Iris pigment epithelial cell (primary cell): ENCODE measurements at places on chromosomes 6 and 20.

- no peak for DNase-seq
These were observed 308.5 kb downstream of the CLIC5 start for GRCh38 chr6:45707176-45707575.

- no peak for DNase-seq
These were observed 99.7 kb downstream of the F13A1 start for GRCh38 chr6:6220718-6221117.

- no peak for DNase-seq
These were observed 36.5 kb downstream of the LAMP5 start for GRCh38 chr20:9550871-9551270.

- peak; percentile 54 for DNase-seq
These were observed 534.2 kb downstream of the HACE1 start for GRCh38 chr6:104325341-104326172.

- DNase-seq: peak; percentile 52
These were observed 283.9 kb upstream of the SUPT3H start for GRCh38 chr6:45661661-45662060.

GRCh38 chr6:26743941-26744699, 84.6 kb upstream of the ZNF322 start:
- DNase-seq: peak; percentile 16

DNA sequence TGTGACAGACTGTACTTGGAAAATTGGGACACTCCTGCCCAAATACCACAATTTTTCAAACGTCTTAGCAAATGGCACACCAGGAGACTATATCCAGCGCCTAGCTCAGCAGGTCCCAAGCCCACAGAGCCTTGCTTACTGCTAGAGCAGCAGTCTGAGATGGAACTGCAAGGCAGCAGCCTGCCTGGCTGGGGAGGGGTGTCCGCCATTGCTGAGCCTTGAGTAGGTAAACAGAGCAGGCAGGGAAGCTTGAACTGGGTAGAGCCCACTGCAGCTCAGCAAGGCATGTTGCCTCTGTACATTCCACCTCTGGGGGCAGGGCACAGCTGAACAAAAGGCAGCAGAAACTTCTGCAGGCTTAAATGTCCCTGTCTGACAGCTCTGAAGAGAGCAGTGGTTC, 1003.3 kb upstream of the MAP3K7 start:
- DNase-seq: no peak

DNA sequence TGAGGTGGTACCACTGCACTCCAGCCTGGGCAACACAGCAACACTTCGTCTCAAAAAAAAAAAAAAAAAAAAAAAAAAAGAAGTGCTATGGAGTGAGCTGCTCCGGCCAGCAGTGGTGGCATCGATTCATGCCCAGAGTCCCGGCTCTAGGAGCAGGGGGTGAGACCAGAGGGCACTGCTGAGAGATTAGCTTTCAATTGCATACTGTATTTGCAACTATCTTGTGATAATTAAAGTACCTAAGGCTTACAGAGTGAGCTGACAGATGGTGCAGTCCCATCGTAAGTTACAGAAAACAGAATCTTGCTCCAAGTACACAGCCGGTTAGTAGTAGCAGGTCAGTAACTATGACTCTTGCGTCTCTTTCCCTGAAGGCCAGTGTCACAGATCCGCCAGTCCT, 31.5 kb downstream of the TMEM14B start:
- DNase-seq: no peak

DNA sequence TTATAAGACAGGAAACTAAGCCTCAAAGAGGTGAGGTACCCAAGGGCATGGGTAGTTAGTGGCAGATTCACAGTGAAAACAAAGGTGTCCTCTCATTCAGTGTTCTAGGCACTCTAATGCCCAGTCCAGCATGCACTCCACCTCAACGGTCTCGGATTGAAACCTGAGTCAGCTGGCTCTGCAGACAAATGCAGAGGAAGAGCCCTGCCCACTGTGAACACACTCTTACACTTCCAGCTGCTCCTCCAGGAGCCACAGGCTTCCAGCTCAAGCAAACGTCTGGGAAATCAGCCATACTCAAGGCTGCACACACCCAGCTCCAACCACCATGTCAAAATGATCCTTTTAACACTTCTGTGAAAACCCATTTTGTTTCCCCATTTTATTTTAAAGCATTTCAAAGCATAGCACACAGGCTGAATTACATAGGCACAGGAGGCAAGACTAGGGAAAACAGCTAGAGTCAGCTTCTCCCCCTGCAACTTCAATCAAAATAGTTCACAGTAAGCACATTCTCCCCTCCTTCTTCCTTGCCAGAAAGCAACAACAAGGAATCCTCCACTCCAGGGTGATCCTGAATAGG, 3.0 kb upstream of the IL17A start:
- no peak for DNase-seq

DNA sequence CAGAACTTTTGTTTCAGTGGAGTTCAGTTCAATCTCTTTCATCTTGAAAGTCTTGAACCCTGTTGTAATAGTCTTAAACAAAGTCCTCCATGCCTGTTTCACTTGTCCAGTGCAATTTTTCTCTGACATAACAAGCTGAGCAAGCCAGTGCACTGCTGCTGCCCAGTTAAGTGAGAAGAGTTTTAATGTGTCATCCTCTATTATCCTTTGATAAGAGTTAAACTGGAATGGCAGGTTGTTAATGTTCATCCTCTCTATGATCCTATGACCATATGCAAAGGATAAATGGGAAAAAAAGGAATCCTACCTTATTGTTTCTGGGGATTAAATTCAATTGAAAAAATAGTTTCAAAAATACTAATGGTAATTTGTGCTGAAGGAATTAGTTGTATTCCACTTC, 197.5 kb downstream of the FRK start:
- DNase-seq: no peak

DNA sequence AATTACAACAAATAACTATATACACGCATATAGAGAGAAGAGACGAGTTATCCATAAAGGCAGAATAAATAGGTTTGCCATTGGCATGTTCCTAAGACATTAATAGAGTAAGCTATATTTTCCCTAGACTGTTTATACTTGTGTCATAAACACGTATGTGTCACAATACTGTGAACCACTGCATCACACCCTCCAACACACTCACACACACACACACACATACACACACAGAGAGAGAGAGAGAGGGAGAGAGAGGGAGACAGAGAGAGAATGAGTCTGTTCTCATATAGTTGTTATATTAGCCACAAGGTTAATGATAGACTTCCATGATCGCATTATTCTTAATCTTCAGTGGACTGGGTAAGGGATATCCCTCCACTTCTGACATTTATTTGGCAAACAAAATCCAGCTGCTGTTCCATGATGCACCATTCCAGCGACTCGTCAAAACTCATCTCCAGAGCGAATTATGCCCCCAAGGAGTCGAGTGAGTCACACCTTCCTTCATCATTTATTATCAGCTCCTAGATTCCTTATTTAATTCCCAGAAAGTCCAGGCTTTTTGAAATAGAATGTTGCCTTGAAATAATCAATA, 82.8 kb upstream of the HIVEP1 start:
- no peak for DNase-seq

DNA sequence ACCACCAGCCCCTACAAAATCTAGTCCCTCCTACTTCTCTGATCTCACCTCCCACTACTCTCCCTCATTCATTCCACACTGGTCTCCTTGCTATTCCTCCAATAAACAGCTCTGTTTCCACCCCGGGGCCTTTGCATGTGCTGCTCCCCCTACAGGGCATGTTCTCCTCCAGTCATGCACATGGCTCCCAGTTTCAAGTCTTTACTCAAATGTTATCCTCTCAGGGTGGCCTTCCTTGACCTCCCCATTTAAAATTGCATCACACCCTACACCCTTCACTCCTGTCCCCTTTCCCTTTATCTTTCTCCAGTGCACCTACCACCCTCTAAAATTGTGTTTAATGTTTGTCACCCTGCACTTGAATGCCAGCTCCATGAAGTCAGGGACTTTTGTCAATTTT, 174.5 kb downstream of the MRPL14 start:
- DNase-seq: peak; percentile 27

- DNase-seq: peak; percentile 9
These were observed 48.4 kb downstream of the MTFR2 start for GRCh38 chr6:136201732-136202131.
